Foreskin fibroblast (primary cell): ENCODE measurements at places on chromosomes 6 and 20.
A peak's percentile ranks its signal among the peaks of the same experiment; 100 is the strongest.

- DNase-seq = peak; percentile 53
Observed at GRCh38 chr6:132007474-132008190, 56.5 kb upstream of the CCN2 start.

- DNase-seq = no peak
Observed at GRCh38 chr6:160055378-160055777, 66.2 kb upstream of the SLC22A1 start.

- no peak for DNase-seq
Observed at GRCh38 chr6:147207351-147207750, 3.1 kb downstream of the STXBP5 start.

GRCh38 chr6:17125407-17125806, 23.6 kb downstream of the STMND1 start:
- DNase-seq = no peak

DNA sequence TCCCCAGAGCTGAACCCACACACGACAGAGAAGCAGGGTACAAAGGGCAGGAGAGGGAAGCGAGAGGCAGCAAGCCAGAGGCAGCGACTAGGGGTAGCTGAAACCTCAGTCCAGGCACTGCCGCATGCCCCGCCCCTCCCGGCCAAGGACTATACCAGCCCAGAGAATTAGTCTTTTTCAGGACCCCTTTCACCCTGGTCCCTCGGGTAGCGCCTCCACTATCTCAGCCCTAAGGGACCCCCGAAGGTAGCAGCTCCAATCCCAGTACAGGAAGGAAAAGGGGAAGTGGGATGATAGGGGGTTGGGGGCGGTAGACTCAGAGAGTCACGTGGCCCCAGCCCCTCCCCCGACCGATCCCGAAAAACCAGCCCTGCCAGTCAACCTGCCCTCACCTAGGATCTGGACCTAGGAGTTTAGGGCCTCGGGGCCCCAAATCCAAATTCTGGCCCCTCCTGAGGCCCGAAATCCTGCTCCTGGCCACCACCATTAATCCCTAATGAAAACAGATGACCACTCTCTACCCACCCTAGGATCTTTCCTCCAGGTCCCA, 1.3 kb downstream of the RGL2 start:
- DNase-seq = peak; percentile 39
